Aorta (tissue), 5 donors: ENCODE measurements at places on chromosomes 11 and 22. TPM values are rescaled to one million over a fixed set of nuclear protein-coding genes. Genes with fewer than 3 reads are reported as not detected.
A peak's percentile ranks its signal among the peaks of the same experiment; 100 is the strongest.

The ARHGAP20 gene
- 3.5 TPM for total RNA-seq

The UQCR10 gene
- 42.4 TPM for total RNA-seq

The SHANK2 gene
- total RNA-seq: 0.93 TPM

The PGR gene
- total RNA-seq: 16.7 TPM

The ALG8 gene
- 22.2 TPM for total RNA-seq

The CRYAB gene
- total RNA-seq: 2,347 TPM

The NAV2 gene
- 84.6 TPM for total RNA-seq

The ALG9 gene
- total RNA-seq: 27.8 TPM

The SCN4B gene
- 2.2 TPM for total RNA-seq

DNA sequence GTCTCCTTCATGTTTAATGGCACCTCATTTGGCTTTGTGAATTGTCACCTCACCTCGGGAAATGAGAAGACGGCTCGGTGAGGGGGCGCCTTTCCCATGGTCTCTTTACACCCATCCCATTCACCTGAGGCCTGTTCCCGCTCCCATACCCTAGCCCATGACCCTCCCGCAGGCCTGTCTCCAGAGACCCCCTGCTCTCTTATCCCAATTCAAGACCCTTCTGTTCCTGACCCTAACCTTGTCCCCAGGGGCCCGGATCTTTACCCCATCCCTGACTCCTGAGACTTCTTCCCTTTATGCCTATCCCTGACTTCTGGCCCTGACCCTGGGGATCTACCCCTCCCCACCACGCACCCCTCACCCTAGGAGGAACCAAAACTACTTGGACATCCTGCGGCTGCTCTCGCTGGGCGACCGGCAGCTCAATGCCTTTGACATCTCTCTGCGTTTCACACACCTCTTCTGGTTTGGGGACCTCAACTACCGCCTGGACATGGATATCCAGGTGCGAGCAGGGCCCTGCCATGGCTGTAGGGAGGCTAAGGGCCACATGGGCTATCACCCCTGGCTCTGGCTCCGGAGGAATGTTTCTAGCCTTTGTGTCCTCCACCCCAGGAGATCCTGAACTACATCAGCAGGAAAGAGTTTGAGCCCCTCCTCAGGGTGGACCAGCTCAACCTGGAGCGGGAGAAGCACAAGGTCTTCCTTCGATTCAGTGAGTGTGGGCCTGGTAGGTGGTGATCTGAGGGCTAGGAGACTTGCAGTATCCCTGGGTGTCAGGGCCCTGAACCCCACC, 7.9 kb downstream of the INPPL1 start:
- DNase-seq: no peak

DNA sequence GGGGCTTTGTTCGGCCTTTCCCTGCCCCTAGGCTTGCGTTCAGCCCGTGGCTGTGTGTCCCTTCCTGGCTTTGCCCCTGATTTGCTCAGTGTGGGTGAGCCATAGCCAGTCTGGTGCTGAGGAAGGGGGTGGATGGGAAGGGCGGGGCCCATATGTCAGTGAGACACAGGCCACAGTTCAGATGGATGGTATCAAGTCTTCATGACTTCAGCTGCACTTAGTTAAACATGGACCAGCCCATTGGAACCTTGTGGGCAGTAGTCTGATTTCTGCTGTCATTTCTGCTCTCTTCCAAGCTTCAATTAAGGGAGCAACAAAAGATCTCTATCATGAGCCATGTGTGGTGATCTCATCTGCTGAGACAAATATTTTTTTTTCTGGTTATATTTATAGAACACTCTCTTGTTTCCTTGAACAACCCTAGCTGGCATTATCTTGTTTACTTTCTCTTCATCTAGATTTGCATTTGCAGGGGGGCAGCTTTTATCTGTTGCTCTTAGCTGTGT, 21.6 kb upstream of the PEX26 start:
- DNase-seq: peak; percentile 58

DNA sequence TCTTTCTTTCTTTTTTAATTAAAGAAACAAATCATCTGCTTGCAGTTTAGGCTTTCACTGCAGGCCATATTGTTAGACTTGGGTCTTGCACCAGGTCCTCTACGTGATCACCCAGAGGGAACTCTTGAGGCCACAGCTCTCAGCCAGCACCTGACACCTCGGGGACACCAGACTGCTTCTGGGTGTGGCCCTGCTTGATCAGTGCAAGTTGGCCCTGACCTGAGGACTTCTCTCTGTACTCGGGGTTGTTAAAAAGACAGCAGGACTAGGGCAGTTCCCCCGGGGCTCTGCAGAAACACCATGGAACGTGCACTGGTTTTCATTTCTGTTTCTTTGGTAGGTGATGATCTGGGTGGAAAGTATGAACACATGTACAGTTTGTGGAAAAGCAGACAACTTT, 51.2 kb upstream of the MYO18B start:
- no peak for DNase-seq

GRCh38 chr22:35582218-35582860, 34.8 kb downstream of the MB start:
- no peak for DNase-seq

GRCh38 chr22:39479254-39479653, 22.4 kb downstream of the MGAT3 start:
- DNase-seq: no peak

GRCh38 chr22:37184380-37184755, 3.7 kb downstream of the C1QTNF6 start:
- peak; percentile 63 for DNase-seq

DNA sequence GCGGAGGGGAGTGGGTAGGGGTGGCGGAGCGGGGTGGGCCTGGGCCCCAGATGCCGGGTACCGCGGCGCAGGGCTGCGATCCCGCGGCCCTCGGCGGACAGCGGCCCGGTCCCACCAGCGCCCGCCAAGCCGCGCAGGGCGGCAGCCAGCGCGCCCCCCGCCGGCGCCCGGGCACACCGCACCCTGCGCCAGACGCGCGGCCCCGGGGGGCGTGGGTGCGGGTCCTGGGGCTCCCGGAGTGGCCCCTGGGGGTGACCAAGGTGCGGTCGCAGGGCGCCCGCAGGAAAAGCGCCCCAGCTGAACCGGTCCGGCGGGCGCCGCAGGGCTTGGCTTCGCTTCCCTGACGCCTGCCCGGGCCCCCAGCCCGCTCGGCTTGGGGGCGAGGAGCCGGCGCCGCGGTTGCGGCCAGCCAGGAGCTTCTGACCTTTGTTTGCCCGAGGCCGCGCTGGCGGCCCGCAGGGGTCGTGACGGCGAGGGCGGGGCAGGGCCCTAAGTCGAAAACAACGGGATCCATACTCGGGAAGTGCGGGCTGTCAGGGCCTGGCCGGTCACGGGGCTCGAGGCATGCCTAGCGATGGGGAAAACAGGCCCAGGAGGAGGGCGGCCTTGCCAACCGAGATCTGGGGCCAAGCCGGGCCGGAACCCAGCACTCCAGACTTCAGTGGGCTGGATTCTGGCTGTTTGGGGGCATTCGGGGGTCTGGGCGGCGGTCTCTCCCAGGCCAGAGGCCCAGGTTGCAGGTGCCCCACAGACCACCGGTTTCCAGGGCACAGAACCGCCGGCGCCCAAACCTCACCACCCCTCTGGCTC, 581 bp upstream of the AP5B1 start:
- peak; percentile 69 for DNase-seq
